Stromal cell of bone marrow (primary cell): ENCODE measurements at places on chromosomes 5 and 9.

DNA sequence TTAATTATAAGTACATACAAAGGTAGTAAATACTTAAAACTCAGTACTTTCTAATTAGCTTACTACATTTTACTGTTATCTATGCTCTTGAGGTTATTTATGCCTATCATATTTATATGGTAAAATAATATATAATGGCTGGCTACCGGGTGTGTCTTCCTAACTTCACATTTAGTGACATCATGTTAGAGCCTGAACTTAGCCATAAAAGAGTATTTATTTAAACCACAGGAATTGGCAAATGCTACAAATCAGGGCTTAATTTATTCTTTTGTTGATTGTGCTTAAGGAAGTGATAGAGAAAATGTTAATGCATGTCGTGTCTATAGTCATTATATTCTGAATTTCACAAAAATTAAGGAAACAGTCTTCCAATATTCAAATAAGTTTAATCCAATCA lies 73.1 kb downstream of the NDUFAF2 start:
- DNase-seq: no peak

- DNase-seq: no peak
Observed at GRCh38 chr9:26175264-26175663, 497.0 kb upstream of the TUSC1 start.

GRCh38 chr5:2534970-2535369 lies 216.5 kb downstream of the IRX2 start:
- DNase-seq: no peak

- no peak for DNase-seq
Observed at GRCh38 chr9:132241840-132242620, 80.2 kb downstream of the NTNG2 start.

- DNase-seq: no peak
Observed at GRCh38 chr5:37701868-37702267, 138.0 kb downstream of the GDNF start.

GRCh38 chr5:143131972-143132371 lies 271.5 kb downstream of the NR3C1 start:
- no peak for DNase-seq

- no peak for DNase-seq
Observed at GRCh38 chr5:132500931-132501628, 10.5 kb upstream of the IRF1 start.

GRCh38 chr5:78661044-78661443 lies 12.5 kb upstream of the LHFPL2 start:
- no peak for DNase-seq

DNA sequence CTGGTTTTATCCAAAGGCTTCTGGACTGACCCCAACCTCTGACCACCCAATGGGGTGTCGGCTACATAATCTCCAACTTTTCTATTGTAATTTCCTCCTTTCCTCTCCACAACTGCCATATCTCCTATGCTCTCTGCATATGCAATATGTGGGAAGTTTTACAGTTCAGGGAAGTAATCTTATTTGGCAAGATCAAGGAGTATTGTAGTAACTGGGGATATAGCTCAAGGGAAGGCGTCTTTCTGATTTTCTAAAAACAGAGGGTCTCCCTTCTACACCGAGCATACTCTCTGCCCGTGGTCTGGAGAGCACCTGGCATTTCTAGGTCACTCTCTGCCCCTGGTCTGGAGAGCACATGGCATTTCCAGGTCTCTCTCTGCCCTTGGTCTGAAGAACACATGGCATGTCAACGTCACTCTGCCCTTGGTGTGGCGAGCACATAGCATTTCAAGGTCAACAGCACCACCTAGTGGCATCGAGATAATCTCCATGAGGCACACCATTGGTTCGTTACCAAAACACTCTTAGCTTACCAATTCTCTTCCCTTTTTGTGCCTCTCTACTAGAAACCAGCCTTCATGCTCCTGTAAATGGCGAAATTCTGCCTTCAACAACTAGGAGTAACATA lies 616.4 kb upstream of the NUDT12 start:
- no peak for DNase-seq
